Stimulated activated CD8-positive, alpha-beta memory T cell treated with anti-CD3 and anti-CD28 coated beads, Interleukin-4, amount 100 ng/mL, for 1 hour (primary cell): ENCODE measurements at places on chromosomes 16 and 17.

- no peak for DNase-seq
These were observed 677.8 kb downstream of the TOX3 start for GRCh38 chr16:51869176-51869575.

DNA sequence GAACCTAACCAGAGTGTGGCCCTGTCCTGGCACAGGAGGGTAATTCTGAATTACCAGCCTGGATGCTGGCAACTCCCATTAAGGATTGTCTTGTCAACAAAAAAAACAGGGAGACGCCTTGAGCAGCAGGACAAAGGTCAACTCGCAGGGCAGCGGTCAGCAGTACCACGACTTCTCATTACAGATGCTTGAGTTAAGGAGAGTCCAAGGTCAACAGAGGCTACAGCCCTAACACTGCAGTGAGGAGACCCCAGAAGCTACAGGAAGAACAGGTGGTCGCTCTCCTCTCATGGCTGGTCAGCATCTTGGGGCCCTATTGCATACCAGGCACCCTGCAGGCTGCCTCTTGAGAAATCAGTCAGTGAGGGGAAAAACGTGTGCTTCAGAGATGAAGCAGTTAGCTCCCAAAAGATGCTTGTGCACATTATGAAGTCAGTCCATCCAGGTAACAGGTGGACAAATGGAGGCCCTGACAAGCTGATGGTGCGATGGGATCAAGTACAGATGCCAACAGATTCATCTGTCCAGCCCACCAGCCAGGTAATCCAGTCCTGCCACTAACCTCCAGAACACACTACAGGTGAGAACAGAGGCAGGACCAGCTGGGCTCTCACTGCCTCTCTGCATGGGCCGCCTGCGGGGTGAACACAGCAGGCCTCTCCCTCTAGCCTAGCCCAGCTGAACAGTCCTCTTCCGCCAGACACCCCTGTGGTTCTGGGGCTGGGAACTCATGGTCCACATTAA lies 4.2 kb downstream of the CSNK1D start:
- DNase-seq, result no peak

- DNase-seq, result no peak
These were observed 5.7 kb upstream of the SPATA32 start for GRCh38 chr17:45267436-45268055.

- no peak for DNase-seq
These were observed 21.9 kb upstream of the FAAP100 start for GRCh38 chr17:81573794-81574642.

- DNase-seq, result no peak
These were observed 16.8 kb downstream of the THRA start for GRCh38 chr17:40079545-40079944.

- no peak for DNase-seq
These were observed 14.0 kb downstream of the SOX9 start for GRCh38 chr17:72134608-72135394.

DNA sequence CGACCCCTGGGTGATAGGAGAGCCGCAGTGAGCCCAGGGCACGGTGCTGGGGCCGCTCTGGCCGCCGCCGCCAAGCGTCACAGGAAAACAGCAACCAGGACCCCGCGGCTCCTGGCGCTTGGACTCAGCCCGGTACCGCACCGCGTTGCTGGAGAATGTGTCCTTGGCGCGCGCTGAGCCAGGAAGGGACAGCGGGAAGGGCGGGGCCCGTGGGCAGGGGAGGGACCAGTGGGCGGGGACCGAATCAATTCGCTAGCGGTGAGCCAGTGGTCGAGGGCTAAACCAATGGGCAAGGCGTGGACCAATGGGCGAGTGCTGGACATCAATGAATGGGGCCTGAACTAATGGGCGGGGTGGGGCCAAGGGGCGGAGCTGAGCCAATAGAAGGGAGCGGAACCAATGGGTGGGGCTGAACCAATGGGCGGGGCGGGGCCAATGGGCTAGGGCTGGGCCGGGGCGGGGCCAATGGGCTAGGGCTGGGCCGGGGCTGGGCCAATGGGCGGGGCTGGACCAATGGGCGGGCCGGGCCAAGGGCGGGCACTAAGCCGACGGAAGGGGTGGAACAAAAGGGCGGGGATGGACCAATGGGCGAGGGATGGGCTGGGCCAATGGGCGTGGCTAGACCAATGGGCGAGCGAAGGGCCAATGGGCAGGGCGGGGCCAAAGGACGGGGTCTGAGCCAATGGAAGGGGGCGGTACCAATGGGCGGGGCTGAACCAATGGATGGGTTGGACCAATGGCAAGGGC lies 6.3 kb upstream of the FLYWCH1 start:
- peak; percentile 61 for DNase-seq

DNA sequence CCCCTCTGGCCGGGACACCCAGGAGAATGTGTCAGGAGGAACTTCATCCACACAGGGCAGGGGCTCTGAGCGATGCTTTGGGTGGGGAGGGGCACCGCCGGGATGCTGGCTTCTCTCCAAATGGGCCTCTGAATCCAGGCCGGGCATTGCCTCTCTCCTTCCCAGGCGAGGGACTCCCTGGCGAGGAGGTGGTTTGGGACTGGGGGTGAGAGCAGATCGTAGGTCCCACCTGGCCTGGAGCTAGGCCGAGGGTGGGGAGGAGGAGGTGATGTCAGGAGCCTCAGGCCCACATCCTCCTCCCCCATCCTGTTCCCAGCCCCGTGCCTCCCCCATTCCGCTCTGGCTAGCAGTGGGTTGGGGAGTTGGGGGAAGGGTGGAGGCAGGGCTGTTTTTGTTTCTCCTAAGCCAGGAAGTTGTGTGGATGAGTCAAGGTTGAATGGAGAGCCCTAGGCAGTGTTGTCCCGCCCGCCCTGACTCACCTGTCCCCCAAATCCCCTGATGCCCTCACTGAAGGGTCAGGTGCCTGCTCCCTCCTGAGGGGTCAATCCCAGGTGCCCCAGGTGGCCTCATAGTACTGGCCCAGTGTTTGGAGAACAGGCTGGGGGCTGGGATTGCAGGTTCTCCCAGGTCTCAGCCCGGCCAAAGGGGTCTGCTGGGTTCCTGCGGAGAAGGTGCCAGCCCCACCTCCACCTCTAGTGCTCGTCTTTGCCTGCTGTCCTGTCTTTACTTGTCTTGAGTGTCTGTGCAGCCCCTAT lies 2.8 kb downstream of the GRB7 start:
- no peak for DNase-seq

- DNase-seq, result no peak
These were observed 162.8 kb upstream of the CDH11 start for GRCh38 chr16:65284626-65285025.

- no peak for DNase-seq
These were observed 5.3 kb upstream of the EIF4A3 start for GRCh38 chr17:80152081-80152702.

DNA sequence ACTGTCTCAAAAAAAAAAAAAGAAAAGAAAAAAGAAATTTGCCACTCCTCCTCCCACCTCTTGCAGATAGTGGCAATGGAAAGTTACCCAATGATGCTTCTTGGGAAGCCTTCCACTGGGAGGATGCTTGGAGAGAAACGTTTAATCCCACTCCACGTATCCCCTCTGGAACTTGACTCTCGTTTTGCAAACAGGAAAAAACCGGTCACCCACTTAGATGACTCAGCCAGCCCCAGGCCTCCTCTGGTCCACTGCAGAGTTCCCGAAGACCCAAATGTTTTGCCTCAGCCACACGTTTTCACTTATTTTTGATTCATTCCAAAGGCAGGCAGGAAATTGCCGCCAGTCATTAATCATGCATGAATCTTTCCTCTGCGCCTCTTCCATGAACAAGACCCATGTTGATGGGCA lies 9.3 kb upstream of the TNFRSF17 start:
- DNase-seq, result no peak

- no peak for DNase-seq
These were observed 6.3 kb downstream of the CMIP start for GRCh38 chr16:81450783-81451491.

- DNase-seq, result no peak
These were observed 4.4 kb downstream of the N4BP1 start for GRCh38 chr16:48605518-48606110.

DNA sequence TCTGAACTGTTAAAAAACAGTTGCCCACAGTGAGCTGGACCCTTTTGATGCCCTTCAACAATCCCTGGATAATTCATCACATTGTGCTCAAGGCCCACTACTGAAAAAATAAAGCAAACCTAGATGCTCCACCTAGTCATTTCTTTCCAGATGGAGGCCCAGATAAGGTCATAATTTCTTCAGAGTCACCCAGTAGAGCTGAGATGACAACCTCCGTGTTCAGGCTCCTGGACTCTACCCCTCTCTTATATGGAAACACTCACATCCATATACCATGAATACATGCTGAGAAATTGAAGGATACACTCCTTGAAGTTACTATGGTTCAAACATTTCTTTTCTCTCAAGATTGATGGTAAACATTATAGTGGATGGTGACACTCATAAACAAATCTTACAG lies 2.7 kb upstream of the ABCA3 start:
- DNase-seq, result no peak

GRCh38 chr16:57533431-57534336 lies 2.7 kb downstream of the CCDC102A start:
- no peak for DNase-seq

- DNase-seq, result no peak
These were observed 141.7 kb downstream of the MRM1 start for GRCh38 chr17:36743130-36743529.

GRCh38 chr16:964356-965035 lies 6.3 kb downstream of the LMF1 start:
- DNase-seq, result no peak

DNA sequence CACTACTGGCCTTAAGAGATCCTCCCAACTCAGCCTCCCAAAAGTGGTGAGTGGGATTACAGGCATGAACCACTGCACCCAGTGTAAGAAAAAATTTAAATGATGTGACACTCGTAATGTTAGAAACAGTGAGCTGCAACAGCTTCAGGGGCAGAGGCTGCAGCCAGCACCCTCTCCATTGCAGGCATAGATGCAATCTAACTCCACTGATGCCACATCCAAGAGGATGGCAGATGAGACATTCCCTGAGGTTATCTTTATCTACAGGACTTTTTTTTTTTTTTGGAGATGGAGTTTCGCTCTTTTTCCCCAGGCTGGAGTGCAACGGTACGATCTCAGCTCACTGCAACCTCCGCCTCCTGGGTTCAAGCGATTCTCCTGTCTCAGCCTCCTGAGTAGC lies 19.9 kb downstream of the ZCCHC14 start:
- DNase-seq, result no peak

- no peak for DNase-seq
These were observed 20.0 kb downstream of the NPLOC4 start for GRCh38 chr17:81616877-81617276.

- no peak for DNase-seq
These were observed 42.4 kb upstream of the LONP2 start for GRCh38 chr16:48201515-48202201.

DNA sequence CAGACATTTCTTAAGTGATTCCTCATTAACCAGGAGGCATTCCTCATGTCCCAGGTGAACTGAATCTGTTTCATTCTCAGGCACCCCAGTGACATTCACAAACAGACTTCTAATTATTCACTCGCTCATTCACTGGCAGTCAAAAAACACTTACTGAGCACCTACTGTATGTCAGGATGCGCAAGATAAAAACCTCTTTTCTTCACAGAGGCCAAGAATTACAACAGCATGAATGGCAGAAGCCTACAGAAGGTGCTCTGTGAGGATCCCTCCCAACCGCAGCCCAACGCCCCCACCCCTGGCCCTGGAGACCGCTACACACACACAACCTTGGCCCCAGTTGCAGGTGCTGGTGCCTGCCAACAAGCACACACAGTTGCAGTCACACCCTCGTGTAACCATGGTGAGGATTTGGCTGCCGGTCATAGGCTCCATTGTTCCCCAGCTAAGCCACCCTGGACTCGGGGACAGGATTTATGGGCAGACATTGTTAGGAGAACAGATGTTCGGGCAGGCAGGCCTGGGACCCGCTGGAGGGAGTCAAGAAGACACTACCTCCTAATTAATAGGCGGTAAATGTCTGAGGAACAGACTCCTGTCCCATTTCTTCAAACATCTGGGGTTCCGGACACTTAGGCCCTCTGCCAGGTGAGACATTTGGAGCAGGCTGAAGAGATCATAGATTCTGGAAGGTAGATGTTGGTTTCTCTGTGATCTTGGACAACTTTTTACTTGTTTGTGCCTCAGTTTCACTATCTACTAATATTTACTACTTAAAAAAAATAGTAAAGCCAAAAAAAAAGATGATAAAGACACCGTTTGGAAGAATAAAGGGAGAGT lies 43.2 kb downstream of the CUEDC1 start:
- DNase-seq, result no peak

DNA sequence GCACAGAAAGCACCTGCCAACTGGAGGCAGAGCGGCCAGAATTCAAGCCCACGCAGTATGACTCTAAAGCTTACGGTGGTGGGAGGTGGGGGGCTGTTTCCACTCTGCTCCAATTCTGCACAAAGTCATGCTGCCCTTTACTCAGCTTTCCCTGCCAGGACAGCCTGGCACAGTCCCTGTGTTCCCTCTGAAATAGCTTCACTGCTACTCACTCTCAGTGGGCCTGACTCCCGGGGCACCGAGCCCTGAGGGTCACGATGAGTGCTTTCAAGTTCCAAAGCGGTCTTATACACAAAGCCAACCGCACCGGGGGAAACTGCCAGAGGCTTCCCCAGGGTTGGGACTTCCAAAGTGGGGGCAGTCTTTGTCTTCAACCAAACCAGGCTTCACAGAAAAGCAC lies 306.1 kb upstream of the XYLT1 start:
- no peak for DNase-seq
